ENCODE measurements at places on chromosomes 13 and 19. TPM values are rescaled to one million over a fixed set of nuclear protein-coding genes. Genes with fewer than 3 reads are reported as not detected.
A peak's percentile ranks its signal among the peaks of the same experiment; 100 is the strongest.

- no peaks in the 10 kb centered on the region for H3K4me1 ChIP-seq
- peaks cover 25% of the 10 kb centered on the region for H3K36me3 ChIP-seq
- no peak overlapping the region for H3K27ac ChIP-seq
These were observed 9.2 kb downstream of the PGPEP1 start for GRCh38 chr19:18349524-18350128.

DNA sequence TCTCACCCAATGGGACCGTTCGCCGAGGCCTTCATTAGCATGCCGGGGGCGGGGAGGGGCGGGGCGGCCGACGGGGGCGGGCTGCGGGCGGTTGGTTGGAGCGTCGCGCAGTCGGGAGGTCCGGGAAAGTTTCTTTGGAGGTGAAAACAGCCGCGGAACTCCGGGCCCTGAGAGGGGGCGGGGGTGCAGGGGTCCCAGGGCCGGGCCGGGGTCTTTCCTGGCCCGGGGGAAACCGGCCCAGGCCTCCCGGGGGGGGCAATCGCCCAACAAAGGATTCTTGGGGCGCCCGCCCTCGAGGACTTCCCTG is at the start of gene HMG20B:
TSS of gene HMG20B (plus strand) at position 90 of the 307 bp plus-strand sequence. CDS start 366 bp downstream, outside the sequence.
- no peaks in the 10 kb centered on the region for H3K27me3 ChIP-seq
- H3K4me1 ChIP-seq, result peaks cover 19% of the 10 kb centered on the region
- no peak for DNase-seq
- H3K36me3 ChIP-seq, result peaks cover 9% of the 10 kb centered on the region
- peak within 1 kb of the TSS; percentile 53 for H3K27ac ChIP-seq
- H3K4me3 ChIP-seq, result peak within 1 kb of the TSS; percentile 81

- no peak for DNase-seq
- H3K4me1 ChIP-seq, result no peaks in the 10 kb centered on the region
- peaks cover 4% of the 10 kb centered on the region for H3K27me3 ChIP-seq
- H3K36me3 ChIP-seq, result no peaks in the 10 kb centered on the region
These were observed 11.5 kb upstream of the SPART start for GRCh38 chr13:36357692-36358091.

- H3K4me1 ChIP-seq, result no peaks in the 10 kb centered on the region
- H3K36me3 ChIP-seq, result peaks cover 78% of the 10 kb centered on the region
- H3K27me3 ChIP-seq, result no peaks in the 10 kb centered on the region
- H3K27ac ChIP-seq, result no peak overlapping the region
- DNase-seq, result no peak
These were observed 53.9 kb downstream of the COG3 start for GRCh38 chr13:45518525-45519245.

DNA sequence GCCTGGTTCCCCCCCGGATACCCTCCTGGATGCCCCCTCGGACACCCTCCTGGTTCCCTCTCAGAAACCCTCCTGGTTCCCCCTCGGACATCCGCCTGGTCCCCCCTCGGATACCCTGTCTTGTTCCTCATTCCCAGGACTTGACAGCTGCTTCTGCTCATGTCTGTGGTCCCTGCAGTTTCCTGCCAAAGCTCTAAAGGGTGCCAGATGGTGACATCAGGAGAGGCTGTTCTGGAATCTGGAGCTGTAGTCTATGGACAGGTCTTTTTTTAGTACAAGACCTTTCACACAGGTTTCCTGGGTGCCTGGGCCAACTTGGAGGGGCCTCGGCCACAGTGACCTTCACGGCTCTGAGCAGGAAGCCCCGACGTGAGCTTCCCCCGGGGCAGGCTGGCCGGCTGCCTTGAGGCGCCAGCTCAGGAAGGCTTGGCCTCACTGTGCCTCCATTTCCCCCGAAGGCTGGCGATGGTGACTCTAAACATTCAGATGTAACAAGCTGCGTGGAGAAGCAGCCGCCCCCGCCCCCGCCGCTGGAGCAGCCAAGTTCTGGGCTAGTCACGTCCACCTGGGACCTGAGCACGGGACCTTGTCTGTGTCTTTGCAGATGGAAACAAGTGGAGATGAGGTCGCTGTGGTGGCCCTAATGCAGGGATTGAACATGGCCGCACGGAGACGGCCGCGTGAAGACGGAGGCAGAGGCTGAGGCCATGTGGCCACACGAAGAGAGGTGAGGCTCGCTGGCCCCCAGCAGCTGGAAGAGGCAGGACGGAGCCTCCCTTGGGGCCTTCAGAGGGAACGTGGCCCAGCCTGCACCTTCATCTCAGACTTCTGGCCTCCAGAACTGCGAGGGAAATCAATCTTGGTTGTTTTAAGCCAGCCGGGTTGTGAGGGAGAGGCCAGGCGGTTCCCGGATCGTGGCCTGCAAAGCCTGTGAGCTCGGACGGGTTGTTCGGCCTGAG is 12.7 kb downstream of the SGTA start:
- no peaks in the 10 kb centered on the region for H3K27me3 ChIP-seq
- peaks cover 22% of the 10 kb centered on the region for H3K4me1 ChIP-seq
- peaks cover 15% of the 10 kb centered on the region for H3K36me3 ChIP-seq

- peak overlapping the region; percentile 32 for H3K4me3 ChIP-seq
- H3K4me1 ChIP-seq, result peaks cover 39% of the 10 kb centered on the region
- H3K27me3 ChIP-seq, result no peaks in the 10 kb centered on the region
- DNase-seq, result no peak
These were observed 2.4 kb downstream of the ZNF805 start for GRCh38 chr19:57242821-57243220.

DNA sequence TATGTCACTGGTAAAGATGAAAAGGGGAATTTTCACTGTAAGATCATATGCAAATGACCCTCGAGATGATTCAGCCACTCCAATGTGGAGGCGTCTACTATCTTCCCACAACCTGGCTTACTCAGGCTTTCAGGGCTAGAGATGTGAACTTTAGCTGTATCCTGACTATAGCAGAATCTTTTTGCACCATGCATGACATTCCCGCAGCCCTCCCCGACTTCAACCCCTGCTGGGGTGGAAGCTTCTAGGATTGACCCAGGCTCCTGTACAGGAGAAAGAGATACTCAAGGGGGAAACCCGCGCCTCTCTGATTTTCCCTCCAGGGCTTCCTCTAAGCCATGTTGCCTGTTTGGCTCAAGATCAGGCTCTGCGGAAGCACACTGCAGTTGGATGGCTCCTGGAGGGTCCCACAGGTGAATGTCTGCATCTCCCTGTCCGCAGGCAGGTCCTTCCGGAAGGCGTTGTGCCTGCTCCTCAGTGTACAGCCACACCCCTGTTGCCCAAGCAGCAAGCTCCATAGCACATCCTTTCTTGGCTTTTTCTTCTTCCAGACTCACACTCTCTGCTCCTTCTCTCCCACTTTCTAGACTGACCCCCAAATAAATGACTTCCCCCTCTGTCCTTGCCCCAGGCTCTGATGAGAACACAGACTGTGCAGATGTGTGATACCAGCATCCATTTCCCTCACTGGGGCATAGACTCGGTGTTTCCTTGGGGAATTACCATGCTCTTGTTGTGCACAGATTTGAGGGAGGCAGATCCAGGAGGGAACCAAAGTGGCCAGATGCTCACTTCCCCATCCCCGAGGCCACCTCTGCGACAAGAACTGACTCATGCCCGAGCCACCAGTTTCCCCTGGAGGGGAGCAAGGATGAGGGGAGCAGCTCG is 29.1 kb upstream of the POP4 start:
- DNase-seq, result no peak
- peaks cover 10% of the 10 kb centered on the region for H3K4me1 ChIP-seq
- H3K4me3 ChIP-seq, result no peak overlapping the region
- no peaks in the 10 kb centered on the region for H3K36me3 ChIP-seq
- H3K27ac ChIP-seq, result no peak overlapping the region
- H3K27me3 ChIP-seq, result peaks cover 38% of the 10 kb centered on the region

GRCh38 chr13:21826214-21827015 is 155.5 kb downstream of the FGF9 start:
- no peaks in the 10 kb centered on the region for H3K36me3 ChIP-seq
- peaks cover 3% of the 10 kb centered on the region for H3K27me3 ChIP-seq
- H3K4me3 ChIP-seq, result no peak overlapping the region
- DNase-seq, result no peak
- H3K27ac ChIP-seq, result no peak overlapping the region
- no peaks in the 10 kb centered on the region for H3K4me1 ChIP-seq

KASH5 gene
- 0.62 TPM for total RNA-seq

- peaks cover 18% of the 10 kb centered on the region for H3K4me1 ChIP-seq
- no peaks in the 10 kb centered on the region for H3K36me3 ChIP-seq
- no peak overlapping the region for H3K4me3 ChIP-seq
- H3K27ac ChIP-seq, result no peak overlapping the region
- no peaks in the 10 kb centered on the region for H3K27me3 ChIP-seq
- no peak for DNase-seq
These were observed 286.5 kb downstream of the FOXO1 start for GRCh38 chr13:40379794-40380578.

OR4F17 gene
- total RNA-seq, result 0.82 TPM

GRCh38 chr13:23477101-23477500 is 43.6 kb upstream of the SACS start:
- no peak for DNase-seq
- no peak overlapping the region for H3K4me3 ChIP-seq
- no peaks in the 10 kb centered on the region for H3K4me1 ChIP-seq
- peaks cover 2% of the 10 kb centered on the region for H3K36me3 ChIP-seq
- peaks cover 16% of the 10 kb centered on the region for H3K27me3 ChIP-seq
- H3K27ac ChIP-seq, result no peak overlapping the region

- H3K4me1 ChIP-seq, result no peaks in the 10 kb centered on the region
- H3K27me3 ChIP-seq, result peaks cover 4% of the 10 kb centered on the region
- no peak overlapping the region for H3K27ac ChIP-seq
- no peaks in the 10 kb centered on the region for H3K36me3 ChIP-seq
- no peak overlapping the region for H3K4me3 ChIP-seq
- no peak for DNase-seq
These were observed 20.7 kb downstream of the CLDN10 start for GRCh38 chr13:95573221-95573620.

DNA sequence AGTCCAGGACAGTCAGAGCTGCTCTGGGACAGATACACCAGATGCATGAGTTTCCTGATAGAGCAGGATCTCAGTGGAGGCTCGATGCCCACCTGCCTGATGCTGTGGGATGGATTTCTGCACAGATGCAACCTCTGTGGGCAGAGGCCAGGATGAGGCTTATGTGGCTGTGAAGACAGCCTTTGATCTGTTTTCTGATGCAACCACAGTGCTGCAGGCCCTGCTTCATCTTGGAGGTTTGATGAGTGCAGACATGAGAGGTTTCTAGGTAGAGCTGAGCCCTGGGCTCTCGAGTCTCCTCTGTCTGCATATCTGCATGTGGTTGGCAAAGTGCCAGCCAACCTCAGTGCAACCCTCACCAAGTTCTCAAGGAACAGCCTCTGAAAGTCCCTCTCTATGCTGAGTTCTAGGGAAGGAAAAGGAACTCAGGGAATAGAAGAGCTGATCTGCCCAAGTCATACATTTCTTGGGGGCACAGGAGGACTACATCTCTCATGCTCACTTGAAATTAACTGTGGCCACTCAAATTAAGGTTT is 23.1 kb upstream of the TSHZ3 start:
- DNase-seq, result no peak
- no peak overlapping the region for H3K4me3 ChIP-seq
- no peaks in the 10 kb centered on the region for H3K36me3 ChIP-seq
- H3K27ac ChIP-seq, result no peak overlapping the region
- H3K27me3 ChIP-seq, result no peaks in the 10 kb centered on the region
- no peaks in the 10 kb centered on the region for H3K4me1 ChIP-seq

All from activated B cell treated with CpG ODN at 0.5 μM for 24 hours (primary cell).